ENCODE measurements at places on chromosomes 11 and 22. TPM values are rescaled to one million over a fixed set of nuclear protein-coding genes. Genes with fewer than 3 reads are reported as not detected.

- DNase-seq: no peak
Measured at GRCh38 chr11:116893906-116894305, 56.5 kb upstream of the APOA1 start.

- no peak for DNase-seq
Measured at GRCh38 chr22:17475318-17476230, 87.7 kb upstream of the SLC25A18 start.

GRCh38 chr11:74641289-74641688 is 48.9 kb downstream of the POLD3 start:
- no peak for DNase-seq

DNA sequence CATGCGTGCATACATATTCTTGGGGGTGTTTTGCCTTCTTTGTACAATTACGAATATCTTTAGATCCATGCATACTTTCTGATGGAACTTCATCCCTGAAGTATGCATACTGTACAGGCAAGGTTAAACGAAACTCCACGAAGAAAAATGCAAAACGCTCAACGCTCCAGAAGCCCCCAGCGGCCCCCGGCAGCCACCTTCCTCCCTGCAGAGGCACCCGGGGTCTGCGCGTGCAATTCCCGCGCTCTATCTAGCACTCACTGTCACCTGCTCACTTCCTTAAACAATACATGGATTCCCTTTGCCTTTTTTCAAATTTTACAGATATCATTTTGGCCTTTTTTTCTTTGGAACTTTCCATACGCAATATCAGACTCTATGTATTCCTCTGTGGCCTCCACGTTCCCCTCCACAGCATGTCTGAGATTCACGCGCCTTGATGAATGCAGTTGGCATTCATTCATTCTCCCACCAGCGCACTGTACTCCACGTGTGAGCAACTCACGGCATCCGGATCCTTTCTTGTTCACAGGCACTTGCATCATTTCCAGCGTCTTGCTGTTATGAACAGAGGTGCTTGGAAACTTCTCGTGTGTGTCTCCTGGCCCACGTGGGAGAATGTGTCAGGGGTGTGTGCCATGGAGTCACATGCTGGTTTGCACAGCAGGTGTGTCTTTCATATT is 214.3 kb downstream of the CTTN start:
- DNase-seq: no peak

- no peak for DNase-seq
Measured at GRCh38 chr11:120105576-120105975, 32.3 kb downstream of the TRIM29 start.

DNA sequence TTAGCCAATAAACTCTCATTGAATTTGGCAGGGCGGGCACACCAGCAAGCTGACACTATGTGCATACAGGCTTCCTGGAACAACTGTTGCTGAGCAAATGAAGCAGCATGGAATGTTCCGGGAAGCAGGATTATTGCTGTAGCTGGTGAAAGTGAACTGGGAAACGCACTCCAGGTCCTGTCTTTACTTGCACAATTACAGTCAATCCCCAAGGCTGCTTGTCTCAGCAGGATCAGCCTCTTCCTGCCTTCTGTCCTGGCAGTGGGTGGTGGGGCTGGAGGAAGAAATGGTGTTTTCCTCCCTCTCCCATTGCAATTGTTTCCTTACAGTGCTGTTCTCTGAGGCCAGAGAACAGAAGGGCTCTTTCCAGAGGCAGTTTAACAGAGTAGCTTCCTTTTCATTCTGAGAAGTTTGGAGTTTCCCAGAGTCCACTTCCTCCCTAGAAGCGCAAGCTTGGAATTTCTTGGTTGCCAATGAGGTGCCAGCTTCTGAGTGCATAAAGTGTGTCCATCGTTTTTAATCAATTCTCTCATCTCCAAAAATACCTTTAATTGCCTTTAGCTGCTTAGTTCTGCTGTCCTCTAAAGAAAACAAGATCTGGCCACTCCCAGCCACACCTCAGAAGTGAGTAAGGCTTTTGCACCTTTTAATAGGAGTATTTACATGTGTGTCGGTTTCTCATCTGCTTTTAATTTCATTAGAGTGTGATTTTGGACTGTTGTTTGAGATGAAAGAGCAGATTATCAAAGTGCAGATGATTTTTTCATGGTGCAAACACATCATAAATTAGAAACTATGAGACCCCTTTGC is 19.9 kb downstream of the CD44 start:
- peak; percentile 86 for DNase-seq

DNA sequence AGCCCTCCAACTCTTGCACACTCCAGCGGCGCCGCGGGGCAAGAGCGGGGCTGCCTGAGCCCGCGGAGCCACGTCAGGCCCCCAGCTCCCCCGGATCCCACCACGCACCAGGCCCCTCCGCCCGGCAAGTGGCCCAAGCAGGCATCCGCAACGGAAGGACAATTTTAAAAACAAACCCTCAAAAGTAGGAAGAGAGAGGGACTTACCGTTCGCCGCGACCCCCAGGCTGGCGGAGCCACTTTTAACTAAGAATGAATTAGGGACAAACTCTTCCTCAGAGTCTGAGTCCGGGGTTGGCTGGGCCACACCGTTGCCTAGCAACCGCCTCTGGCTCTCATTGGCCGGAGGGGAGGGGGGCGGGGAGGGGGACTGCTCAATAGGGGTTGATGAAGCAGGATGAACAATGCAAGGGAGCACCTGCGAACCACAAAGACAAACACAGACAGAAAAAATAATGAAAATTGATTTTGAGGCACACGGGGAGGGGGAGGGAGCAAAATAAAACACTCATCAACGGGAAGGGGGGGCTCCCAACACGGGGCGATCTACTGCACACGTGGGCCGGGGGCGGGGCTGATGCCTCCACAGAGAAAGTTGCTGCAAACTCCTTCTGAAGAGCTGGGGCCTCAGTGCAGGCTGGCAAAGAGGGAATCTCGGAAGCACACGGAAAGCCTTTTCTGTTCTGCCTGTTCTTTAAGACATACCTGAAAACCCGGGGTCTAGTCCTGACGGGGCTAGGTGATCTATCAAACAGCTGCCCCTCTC is 387.5 kb upstream of the NARS2 start:
- DNase-seq: peak; percentile 85

- DNase-seq: no peak
Measured at GRCh38 chr11:128419012-128419767, 168.2 kb downstream of the ETS1 start.

GRCh38 chr22:46043816-46044620 is 67.1 kb upstream of the WNT7B start:
- DNase-seq: peak; percentile 41

- DNase-seq: no peak
Measured at GRCh38 chr11:67588136-67588503, 4.5 kb downstream of the GSTP1 start.

- DNase-seq: no peak
Measured at GRCh38 chr11:46353698-46354097, 6.4 kb downstream of the DGKZ start.

GRCh38 chr11:123518496-123519054 is 88.5 kb downstream of the GRAMD1B start:
- DNase-seq: no peak

DNA sequence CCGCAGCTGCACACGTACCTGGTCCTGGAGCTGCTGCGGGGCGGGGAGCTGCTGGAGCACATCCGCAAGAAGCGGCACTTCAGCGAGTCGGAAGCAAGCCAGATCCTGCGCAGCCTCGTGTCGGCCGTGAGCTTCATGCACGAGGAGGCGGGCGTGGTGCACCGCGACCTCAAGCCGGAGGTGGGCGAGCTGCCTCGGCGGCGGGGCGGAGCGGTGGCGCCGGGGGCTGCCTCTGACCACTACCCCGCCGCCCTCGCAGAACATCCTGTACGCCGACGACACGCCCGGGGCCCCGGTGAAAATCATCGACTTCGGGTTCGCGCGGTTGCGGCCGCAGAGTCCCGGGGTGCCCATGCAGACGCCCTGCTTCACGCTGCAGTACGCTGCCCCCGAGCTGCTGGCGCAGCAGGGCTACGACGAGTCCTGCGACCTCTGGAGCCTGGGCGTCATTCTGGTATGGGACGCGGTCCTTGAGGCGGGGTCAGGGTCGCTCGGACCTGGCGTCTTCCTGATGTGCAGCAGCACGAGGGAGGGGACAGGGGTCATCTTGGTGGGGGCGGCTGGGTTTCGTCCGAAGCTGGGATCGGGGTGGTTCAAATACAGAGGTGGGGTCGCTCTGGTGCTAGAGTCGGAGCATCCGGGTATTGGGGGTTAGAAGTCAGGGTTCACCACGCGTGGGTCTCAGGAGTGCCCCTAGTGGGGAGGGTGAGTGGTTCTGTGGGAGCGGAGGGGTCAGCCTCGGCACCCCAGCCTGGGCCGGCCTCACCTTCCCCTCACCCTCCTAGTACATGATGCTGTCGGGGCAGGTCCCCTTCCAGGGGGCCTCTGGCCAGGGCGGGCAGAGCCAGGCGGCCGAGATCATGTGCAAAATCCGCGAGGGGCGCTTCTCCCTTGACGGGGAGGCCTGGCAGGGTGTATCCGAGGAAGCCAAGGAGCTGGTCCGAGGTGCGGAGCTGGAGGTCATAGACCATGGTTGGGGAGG is 10.8 kb downstream of the RPS6KA4 start:
- DNase-seq: no peak

DNA sequence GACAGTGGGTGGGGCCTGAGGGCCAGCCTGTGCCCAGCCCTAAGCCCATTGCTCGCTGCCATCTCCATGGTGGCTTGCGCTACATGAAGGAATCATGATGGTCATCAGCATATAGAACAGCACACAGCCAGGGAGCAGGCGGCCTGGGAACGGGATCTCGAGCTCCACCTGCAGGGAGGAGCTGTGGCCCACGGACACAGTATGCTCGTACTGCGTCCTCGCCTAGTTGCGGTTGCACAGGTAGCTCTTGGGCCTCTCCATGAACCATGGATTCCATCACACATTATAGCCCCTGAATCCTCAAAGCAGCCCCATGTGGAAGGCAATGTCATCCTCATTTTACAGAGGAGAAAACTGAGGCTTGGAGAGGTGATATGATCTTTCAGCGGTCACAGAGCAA is 15.1 kb downstream of the SEC14L4 start:
- no peak for DNase-seq

DNA sequence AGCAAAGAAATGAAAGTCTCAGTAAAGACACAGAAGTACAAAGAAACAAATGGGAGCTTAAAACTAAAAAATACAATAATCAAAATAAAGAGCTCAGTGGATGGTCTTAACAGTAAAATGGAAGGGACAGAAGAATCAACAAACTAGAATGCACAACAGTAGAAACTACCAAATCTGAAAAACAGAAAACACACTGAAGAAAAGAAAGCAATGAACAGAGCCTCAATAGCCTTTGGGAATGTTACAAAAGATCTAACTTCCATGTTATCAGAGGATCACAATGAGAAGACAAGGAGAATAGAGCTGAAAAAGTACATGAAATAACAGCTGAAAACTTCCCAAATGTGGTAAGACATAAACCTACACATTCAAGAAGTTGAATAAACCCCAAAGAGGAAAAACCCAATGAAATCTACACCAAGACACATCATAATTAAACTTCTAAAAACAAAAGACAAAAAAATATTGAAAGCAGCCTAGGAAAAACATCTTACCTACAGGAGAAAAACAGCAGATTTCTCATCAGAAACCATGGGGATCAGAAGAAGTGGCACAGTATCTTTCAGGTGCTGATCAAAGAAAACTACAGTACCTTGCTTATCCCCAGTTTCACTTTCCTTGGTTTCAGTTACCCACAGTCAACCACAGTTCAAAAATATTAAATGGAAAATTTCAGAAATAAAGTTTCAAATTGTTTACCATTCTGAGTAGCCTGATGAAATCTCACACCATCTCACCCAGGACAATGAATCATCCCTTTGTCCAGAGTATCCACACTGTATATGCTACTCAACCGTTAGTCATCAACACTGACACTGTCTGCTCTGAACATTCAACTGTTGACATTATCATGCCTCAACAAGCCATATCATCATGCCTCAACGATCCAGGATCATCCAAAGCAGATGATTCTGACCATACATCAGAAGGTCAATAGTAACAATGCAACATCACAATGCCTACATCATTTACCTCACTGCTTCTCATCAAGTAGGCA is 22.2 kb downstream of the RRAS2 start:
- no peak for DNase-seq

DNA sequence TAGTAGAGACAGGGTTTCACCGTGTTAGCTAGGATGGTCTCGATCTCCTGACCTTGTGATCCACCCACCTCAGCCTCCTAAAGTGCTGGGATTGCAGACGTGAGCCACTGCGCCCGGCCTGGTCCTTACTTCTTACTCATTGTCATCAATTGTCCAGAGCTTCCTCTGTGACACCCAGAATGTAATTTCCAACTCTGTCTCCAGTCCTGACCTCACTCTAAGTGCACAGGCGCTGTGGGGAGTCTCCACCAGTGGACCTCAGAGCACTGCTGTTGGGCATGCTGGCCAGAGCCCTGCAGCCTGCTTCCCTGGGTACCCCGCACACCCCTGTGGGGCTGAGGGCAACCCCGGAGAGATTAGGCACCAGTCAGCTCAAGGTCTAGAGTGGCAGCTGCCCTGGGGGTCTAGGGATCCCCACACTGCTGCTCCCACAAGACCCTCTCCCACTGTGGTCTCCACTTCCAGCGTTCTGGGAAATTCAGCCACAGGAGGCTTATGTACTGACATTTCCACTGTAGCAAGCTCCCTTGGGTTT is 1140.3 kb downstream of the TBC1D22A start:
- no peak for DNase-seq

- peak; percentile 58 for DNase-seq
Measured at GRCh38 chr22:32608494-32608893, 133.9 kb downstream of the FBXO7 start.

DNA sequence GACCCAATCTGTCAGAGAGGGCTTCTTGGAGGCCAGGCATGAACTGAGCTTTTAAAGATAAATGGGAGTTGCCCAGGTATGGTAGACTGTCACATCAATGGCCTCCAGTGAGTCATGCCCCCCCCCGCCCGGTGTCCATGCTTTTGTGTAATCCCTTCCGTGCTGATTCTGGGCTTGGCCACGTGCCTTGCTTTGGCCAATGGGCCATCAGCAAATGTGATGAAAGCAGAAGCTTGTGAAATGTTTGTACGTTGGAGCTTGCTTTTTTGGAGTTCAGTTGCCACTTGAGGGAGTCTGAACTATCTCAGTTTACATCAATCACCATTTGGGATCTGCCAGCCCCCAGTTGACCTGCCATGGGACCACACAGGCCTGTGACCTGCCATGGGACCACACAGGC is 4.3 kb upstream of the THY1 start:
- DNase-seq: no peak

DNA sequence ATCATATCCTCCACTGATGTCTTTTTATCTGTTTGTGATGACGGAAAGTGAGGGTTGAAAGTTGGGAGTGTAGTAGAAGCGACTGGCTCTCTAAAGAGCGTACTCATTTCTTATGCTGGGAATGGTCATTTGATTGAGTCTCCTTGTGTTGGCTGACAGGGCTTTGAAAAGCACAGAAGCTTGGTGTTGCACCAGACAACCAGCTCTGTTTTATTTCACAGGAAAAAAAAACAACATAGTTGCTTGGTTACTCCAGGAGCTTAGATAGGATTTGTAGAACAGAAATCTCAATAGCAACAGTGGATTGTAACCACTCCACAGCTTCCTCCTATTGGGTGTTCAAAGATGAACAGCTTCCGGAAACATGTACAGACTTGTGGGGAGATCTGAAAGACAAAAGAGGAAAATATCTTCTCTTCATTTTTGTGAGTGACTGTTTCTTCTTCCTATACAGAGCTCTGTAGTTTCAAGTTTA is 2.7 kb downstream of the RBM14 start:
- DNase-seq: peak; percentile 78

- DNase-seq: peak; percentile 88
Measured at GRCh38 chr11:2420502-2421225, 20.1 kb downstream of the TSSC4 start.

Gene KCNK4
- total RNA-seq: not detected

Gene OR2AG1
- not detected for total RNA-seq

Gene MMP13
- not detected for total RNA-seq

Gene RAG1
- total RNA-seq: 2.2 TPM

Gene DEUP1
- total RNA-seq: not detected

Gene TNNT3
- total RNA-seq: 5,696 TPM

Gene OR51T1
- total RNA-seq: not detected

Gene PMM1
- 22.9 TPM for total RNA-seq
